GM23338 (cell line): ENCODE measurements at places on chromosomes 2 and 18. TPM values are rescaled to one million over a fixed set of nuclear protein-coding genes. Genes with fewer than 3 reads are reported as not detected.
A peak's percentile ranks its signal among the peaks of the same experiment; 100 is the strongest.

Gene ASXL3
- total RNA-seq: 1.4 and 2.6 TPM in 2 replicates

GRCh38 chr18:78670778-78671391, 308.7 kb upstream of the SALL3 start:
- no peak for DNase-seq

DNA sequence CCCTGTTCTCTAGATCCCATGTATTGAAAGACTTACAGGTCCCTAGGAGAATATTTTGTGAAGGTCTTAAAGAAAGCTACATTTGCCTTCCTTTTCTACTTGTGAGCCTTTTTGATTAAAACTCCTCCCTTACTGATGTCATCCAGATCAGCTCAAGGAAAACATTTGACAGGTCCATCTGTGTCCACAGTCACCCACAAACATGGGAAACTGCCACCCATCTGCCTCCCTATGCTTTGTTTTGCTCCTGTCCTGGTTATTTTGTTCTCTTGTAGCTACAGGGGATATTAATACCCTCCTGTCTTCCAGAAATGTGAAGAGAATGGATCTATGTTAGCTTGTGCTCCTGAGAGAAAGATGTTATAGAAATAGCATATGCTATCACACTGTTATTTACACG, 203.6 kb upstream of the GALNT5 start:
- DNase-seq: no peak

- DNase-seq: no peak
Measured at GRCh38 chr2:15845294-15845693, 95.1 kb upstream of the MYCN start.

- DNase-seq: peak; percentile 75
Measured at GRCh38 chr18:65257149-65257548, 493.7 kb upstream of the CDH7 start.

GRCh38 chr2:42203792-42204191, 34.6 kb downstream of the EML4 start:
- no peak for DNase-seq
